Activated naive CD8-positive, alpha-beta T cell treated with anti-CD3 and anti-CD28 coated beads, Interleukin-2, amount 50 U/mL, for 24 hours (primary cell): ENCODE measurements at places on chromosomes 6 and 20.

- DNase-seq: no peak
- no peak overlapping the region for H3K27ac ChIP-seq
- no peaks in the 10 kb centered on the region for H3K36me3 ChIP-seq
- H3K4me1 ChIP-seq: no peaks in the 10 kb centered on the region
- H3K4me3 ChIP-seq: no peak overlapping the region
Measured at GRCh38 chr6:103153016-103153415, 1706.7 kb downstream of the HACE1 start.

- no peak overlapping the region for H3K4me3 ChIP-seq
- no peak overlapping the region for H3K27ac ChIP-seq
- DNase-seq: no peak
- no peaks in the 10 kb centered on the region for H3K27me3 ChIP-seq
- H3K4me1 ChIP-seq: peaks cover 6% of the 10 kb centered on the region
Measured at GRCh38 chr20:49245921-49246740, 26.9 kb downstream of the DDX27 start.

- peaks cover 2% of the 10 kb centered on the region for H3K27me3 ChIP-seq
- H3K4me3 ChIP-seq: no peak overlapping the region
- no peak for DNase-seq
- H3K27ac ChIP-seq: no peak overlapping the region
- no peaks in the 10 kb centered on the region for H3K4me1 ChIP-seq
- no peaks in the 10 kb centered on the region for H3K36me3 ChIP-seq
Measured at GRCh38 chr20:41903586-41903985, 285.4 kb upstream of the CHD6 start.

DNA sequence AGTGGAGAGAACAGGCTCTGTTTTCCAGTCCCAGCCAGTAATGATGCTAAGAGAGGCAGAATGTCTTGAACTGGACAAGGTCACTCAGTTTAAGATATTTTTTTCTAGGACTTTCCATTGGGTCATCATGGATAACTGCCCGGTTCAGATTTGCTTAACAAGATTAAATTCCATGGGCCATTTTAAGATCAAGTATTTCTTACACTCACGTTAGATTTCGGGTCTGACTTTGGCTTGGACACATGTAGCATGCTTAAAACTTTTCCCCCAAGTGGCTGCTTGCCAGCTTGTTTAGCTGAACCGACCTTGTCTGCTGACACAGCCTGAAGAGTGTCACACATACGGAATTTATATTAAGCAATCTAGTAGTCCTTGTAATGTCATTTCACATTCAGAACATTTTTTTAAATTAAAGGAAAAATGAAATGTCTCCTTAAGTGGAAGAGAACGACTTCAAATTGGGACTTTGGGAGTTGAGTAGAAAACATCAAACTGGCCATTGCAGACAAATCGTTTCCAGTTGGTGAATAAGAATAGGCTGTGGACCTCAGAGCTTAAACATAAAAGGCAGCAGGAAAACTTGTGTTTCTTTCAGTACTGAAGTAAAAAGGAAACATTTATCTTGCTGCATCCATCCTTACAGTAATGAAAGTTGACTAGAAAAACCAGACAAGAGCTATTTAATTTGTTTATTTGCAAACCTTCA is 29.0 kb downstream of the ARMC2 start:
- DNase-seq: no peak
- no peak overlapping the region for H3K27ac ChIP-seq
- H3K4me1 ChIP-seq: peaks cover 39% of the 10 kb centered on the region
- H3K27me3 ChIP-seq: no peaks in the 10 kb centered on the region

- no peak for DNase-seq
- peaks cover 11% of the 10 kb centered on the region for H3K27me3 ChIP-seq
- no peaks in the 10 kb centered on the region for H3K36me3 ChIP-seq
- no peak overlapping the region for H3K27ac ChIP-seq
Measured at GRCh38 chr6:30156262-30156599, 4.8 kb downstream of the TRIM10 start.

- peaks cover 11% of the 10 kb centered on the region for H3K27me3 ChIP-seq
- H3K36me3 ChIP-seq: no peaks in the 10 kb centered on the region
- no peak for DNase-seq
Measured at GRCh38 chr6:138225953-138226352, 7.7 kb upstream of the PBOV1 start.

DNA sequence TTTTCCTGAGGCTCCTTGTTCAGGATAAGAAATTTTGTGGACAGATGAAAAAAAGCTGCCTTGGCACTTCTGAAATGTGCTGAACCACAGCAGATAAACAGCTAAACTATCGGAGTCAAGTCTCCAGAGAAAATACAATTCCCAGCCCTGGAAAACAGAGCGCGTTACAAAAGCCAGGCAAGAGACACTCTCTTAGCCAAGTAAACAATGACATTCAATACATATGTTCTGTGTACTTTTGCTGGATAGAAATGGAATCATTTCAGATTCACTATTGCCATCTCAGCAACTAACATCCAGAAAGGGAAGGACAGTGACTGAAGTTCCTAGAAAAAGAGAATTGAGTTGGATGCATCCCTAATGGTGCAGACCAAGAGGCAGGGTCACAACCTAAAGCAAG is 196.8 kb upstream of the NRSN1 start:
- no peaks in the 10 kb centered on the region for H3K27me3 ChIP-seq
- H3K4me3 ChIP-seq: no peak overlapping the region
- no peaks in the 10 kb centered on the region for H3K4me1 ChIP-seq
- DNase-seq: no peak

GRCh38 chr20:60641879-60642447 is 610.1 kb upstream of the CDH4 start:
- no peaks in the 10 kb centered on the region for H3K36me3 ChIP-seq
- no peak overlapping the region for H3K4me3 ChIP-seq
- peaks cover 1% of the 10 kb centered on the region for H3K27me3 ChIP-seq

DNA sequence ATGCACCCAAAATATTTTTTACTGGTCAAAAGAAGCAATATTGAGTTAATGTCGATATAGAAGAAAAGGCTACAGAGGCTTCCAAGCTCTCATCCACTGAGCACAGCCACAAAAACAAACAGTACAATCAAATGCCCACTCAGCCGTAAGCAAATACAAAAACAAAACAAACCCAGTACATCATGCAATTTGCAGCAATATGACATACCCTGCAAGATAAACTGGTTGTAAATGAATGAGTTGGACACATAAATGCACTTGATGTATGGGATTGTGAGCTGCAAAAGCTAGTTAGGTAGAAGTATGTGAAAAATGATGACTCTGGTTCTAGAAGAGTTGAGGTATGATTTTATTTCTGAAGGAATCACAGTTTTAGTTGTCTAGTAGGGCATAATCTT is 83.9 kb downstream of the SESN1 start:
- no peaks in the 10 kb centered on the region for H3K27me3 ChIP-seq
- H3K36me3 ChIP-seq: no peaks in the 10 kb centered on the region
- H3K4me1 ChIP-seq: peaks cover 70% of the 10 kb centered on the region
- H3K27ac ChIP-seq: peak overlapping the region; percentile 22
- peak overlapping the region; percentile 92 for H3K4me3 ChIP-seq
